DMS 273 treated with DMSO at 0.1 percent for 48 hours (cell line): ENCODE measurements at places on chromosomes 7 and 10.
A peak's percentile ranks its signal among the peaks of the same experiment; 100 is the strongest.

- DNase-seq = no peak
Measured at GRCh38 chr7:45658716-45659495, 84.7 kb downstream of the ADCY1 start.

- DNase-seq = no peak
Measured at GRCh38 chr10:48253970-48254657, 20.4 kb downstream of the FRMPD2 start.

DNA sequence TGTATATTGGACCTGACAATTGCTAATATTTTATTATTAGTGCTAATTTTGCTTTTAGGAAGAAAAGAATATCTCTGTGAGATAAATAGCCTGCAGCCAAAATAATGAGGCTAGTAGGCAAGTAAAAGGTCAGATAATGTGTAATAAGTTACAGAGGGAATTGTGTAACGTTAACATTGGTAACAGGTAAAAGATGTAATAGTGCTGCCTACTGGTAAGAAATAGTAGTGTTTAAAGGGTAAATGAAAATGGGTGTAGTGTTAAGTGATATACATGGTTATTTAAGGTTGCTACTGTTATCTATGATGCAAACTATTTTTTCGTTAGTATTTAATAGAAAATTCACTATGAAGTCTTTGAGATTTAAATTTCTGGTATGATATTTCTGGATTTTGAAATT, 9.2 kb upstream of the FOXP2 start:
- DNase-seq = peak; percentile 53

GRCh38 chr10:94631077-94631875, 52.3 kb upstream of the CYP2C18 start:
- DNase-seq = no peak

DNA sequence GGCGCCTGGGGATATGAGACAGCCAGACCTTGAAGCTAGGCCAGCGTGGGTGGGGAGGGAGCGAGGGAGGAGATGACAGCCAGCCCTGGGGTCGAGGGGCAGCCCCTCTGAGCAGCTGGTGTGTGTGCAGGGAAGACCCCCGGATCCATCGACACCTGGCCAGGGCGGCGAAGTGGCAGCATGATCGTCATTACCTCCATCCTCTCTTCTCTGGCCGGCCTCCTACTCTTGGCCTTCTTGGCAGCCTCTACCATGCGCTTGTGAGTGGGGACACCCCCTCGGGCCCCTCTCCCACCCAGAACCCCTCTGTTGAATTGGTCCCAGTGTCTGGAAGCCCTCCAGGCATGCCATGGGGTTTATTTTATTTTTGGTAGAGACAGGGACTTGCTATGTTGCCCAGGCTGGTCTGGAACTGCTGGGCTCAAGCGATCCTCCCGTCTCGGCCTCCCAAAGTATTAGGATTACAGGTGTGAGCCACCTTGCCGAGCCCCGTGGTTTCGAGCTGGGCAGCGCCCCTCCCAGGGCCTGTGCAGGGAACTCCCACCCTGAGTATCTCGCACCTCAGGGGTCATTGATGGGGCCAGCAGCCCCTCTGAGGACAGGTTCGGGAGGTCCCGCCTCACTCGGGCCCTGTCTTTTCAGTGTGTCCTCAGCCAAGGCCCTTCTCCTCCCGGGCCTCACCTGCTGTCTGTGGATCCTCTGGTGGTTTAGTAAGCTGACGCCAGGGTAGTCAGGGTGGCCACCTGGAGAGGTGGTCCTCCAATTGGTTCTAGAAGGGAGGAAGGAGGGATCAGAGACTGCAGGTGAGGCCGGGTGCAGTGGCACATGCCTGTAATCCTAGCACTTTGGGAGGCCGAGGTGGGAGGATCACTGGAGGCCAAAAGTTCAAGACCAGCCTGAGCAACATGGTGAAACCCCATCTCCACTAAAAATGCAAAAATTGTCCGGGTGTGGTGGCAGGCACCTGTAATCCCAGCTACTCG, 3.8 kb downstream of the UPK3B start:
- no peak for DNase-seq

DNA sequence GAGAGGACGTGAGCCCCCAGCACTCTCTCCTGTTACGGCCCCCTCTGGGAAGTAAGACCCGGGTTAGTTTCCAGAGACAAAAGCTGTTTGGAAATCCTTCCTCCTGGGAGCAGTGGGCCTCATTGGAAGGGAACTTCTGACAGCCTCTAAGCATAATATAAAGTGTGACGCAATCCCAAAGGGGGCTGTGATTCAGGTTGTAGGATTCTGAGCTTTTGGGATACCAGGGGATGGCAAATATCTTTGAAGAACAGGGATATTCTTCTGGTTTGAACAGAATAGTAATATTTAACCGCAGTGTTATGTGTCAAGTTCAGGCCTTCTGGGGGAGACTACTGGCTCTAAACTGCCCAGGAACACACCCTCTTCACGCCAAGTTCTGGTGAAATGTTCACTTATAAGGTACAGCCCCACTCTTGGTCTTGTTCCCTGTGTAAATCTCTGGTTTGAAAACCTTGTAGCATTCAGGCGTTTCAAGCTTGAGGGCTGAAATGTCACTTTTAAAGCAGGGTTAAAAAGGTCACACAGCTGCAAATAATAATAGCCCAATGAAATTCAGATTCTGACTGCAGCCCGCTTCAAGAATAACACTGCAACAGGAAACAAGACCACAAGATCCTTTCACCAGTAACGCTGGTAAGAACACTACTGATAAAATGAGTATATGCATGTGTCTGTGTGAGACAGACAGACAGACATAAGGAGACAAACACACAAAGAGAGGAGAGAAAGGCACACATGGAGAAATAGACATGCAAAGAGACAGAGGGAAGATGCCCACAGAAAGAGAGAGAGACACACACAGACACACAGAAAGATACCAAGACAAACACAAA, 69.0 kb downstream of the CREB5 start:
- no peak for DNase-seq

DNA sequence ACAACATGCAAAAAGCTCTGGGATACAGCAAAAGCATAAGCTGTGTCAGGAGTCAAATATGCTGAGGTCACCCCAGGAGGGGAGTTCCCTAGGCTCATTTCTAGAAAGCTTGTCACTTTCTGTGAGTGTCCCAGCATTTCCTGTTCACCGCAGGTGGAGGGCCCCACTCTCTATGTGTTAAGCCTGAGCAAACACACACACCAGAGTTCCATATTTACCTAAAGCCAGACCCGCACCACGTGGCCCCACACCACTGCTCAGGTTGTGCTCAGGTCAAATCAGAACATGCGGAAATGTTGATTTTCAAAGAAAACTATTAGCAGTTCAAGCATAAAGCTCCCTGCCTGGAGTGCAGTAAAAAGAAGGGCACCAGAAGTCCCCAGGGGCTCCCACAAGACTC, 259.6 kb upstream of the PPP2R2D start:
- DNase-seq = no peak

GRCh38 chr10:124072106-124072505, 21.3 kb downstream of the CHST15 start:
- DNase-seq = no peak

- DNase-seq = no peak
Measured at GRCh38 chr10:33291053-33291592, 43.3 kb downstream of the NRP1 start.

- DNase-seq = no peak
Measured at GRCh38 chr10:34830217-34830822, 15.2 kb upstream of the PARD3 start.

- DNase-seq = peak; percentile 38
Measured at GRCh38 chr7:5177060-5177459, 13.0 kb upstream of the WIPI2 start.

- DNase-seq = no peak
Measured at GRCh38 chr7:82745117-82745516, 301.5 kb upstream of the CACNA2D1 start.

DNA sequence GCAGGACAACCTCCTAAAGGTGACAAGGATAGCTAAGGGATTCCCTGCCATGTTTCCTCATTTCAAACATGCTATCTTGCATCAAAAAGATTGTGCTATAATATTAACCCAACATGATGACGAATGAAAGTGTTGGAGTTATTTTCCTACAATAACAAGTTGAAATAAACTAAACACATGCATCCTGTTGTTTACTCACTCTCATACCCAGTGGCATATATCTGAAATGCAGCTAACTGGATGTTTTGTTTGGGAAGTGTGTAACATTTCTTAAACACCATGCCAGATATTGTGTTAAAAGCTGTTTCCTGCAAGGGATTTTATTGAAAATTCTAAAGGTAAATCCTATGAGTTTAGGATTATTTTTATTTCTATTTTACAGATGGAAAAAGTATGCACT, 139.6 kb downstream of the TFPI2 start:
- DNase-seq = no peak
